Stromal cell of bone marrow (primary cell): ENCODE measurements at places on chromosomes 3 and 15.

DNA sequence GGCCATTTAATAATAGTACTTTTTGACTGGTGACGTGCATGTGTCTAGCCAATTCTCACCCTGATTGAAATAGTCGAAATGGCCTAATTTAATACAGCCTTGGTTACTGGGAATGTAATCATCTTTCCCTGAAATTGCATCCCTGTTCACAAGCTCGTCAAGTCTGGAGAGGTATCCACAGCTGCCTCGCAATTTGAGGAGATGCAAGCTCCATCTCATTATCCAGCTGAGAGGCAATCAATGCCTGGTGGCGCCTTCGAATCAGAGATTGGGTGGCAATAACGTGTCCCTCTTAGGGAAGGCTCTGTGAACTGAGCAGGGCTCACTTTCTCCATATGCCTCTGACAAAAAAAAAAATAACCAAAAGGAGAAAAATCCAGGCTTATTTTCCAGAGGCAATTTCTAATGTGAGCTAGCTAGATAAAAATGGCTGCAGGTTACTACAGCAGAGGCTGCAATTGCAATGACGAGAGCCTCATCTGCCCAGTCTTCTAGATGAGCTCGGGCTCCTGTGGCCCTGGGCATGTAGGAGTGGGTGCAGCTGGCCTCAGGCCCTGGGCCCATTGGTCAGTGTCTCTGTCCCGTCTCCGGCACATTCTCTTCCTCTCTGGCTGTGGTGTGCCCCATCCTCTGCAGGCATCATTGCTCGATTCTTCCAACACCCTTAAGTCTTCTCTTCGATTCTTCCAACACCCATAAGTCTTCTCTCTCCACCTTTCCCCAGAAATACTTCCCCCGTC is 487.5 kb downstream of the GABRG3 start:
- no peak for DNase-seq

DNA sequence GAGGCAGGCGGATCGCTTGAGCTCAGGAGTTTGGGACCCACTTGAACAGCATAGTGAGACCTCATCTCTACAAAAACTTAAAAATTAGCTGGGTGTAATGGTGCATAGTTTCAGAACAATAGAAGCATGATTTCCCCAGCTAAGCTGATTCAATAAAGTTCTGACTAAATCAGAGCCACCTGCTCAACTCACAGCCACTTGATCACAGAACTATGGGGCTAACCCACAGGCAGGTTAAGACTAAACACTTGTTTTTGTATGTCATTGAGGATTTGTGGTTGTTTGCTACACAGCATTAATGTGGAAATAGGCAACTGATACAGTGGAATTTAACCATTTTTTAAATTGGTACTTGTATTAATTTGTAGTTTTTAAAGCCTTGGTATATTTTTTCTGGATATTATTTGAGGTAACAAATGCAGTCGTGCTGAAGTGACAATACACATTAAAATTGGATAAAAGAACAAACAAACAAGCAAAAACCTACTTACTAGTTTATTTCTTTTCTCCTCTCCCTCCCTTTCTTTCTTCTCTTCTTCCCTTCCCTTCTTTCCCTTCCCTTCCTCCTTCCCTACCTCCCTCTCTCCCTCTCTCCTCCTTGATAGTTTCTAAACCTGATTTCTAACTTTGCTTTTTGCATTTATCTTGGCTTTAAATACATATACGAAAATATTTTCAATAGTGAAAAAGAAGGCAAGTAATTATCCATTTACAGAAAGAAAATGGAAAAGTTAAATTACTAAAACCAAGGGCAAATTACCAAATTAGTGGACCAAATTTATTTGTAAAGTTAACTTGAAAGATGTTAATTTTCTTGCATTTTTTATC is 32.1 kb downstream of the OXSM start:
- no peak for DNase-seq

- no peak for DNase-seq
Measured at GRCh38 chr3:66588340-66588847, 87.6 kb upstream of the LRIG1 start.

- DNase-seq: peak; percentile 42
Measured at GRCh38 chr3:161263057-161263456, 41.9 kb downstream of the NMD3 start.

- no peak for DNase-seq
Measured at GRCh38 chr3:144810160-144810559, 838.5 kb downstream of the DIPK2A start.

GRCh38 chr3:196207159-196207832 is 3.9 kb downstream of the ZDHHC19 start:
- no peak for DNase-seq

- no peak for DNase-seq
Measured at GRCh38 chr3:195036574-195036973, 234.4 kb downstream of the XXYLT1 start.
